ENCODE measurements at places on chromosomes 4 and X.

DNA sequence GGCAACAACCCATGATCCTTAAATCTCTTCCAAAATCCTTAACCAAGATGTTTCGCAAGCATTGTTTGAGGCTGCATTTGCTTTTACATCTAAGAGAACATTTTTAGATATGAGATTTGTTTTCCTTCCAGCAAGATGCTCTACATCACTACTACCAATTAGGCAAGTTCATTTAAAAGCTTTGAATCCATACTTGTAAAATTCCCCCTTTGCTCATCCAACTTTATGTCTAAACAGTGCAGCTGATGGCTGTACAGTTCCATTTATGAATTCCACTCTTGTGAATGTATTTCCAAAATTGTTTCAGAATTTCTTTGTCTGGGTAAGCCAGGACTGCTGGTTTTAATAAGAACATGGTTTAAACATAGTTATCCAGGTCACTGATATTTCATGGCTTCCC is 31.5 kb downstream of the RAI2 start:
- DNase-seq: no peak

DNA sequence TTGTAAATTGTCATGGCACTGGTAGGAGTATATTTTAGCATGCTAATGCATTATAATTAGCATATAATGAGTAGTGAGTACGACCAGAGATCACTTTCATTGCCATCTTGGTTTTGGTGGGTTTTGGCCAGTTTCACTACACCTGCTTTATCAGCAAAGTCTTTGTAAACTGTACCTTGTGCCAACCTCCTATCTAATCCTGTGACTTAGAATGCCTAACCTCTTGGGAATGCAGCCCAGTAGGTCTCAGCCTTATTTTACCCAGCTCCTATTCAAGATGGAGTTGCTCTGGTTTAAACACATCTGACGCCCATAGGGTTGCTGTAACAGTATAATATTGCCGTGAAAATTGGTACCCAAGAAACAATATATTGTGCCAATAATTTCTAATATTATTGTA is 159.4 kb downstream of the MAGEB5 start:
- DNase-seq: no peak

DNA sequence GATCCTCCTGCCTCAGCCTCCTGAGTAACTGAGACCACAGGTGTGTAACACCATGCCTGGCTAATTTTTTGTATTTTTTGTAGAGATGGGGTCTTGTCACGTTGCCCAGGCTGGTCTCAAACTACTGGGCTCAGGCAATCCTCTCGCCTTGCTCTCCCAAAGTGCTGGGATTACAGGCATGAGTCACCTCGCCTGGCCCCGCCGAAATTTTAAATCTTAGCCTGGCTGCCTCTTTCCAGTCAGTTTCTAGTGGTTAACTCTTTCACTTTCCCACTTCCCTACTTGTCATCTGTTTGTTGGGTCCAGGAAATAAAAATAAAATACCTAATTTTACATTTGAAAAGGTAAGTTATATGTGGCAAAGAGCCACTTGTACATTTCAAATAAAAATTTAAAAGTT is 62.4 kb downstream of the TMEM165 start:
- DNase-seq: no peak

GRCh38 chrX:42930071-42930470 is 152.1 kb upstream of the PPP1R2C start:
- DNase-seq: no peak

DNA sequence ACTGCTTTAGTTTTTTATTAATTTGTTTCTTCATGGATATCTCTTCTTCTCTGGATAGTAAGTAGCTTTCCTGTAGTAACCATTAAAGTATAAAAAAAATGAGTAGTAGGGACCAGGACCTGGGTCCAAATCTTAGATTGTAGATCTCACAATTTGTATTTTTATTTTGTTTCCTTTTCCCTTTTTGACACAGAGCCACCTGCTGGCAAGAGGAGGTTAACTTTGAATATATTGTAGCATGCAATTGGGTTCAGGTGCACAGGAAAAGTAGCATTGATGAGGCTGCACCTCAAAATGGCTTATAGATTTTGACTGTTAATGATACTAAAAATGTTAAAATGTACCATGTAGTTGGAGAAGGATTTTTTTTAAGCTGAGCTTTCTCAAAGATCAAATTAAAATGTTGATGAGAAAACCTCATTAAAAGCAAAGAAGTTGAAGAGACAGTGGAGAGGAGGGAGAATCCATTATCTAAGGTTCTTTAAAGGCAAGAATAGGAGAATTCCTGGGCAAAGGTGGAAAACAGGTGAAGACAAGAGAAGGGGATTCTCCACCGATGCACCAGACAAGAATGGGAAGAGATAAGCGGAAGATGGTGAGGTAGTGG is 48.3 kb upstream of the HPGDS start:
- DNase-seq: no peak

All from NCI-H1436 (cell line).